Activated CD4-positive, alpha-beta T cell treated with anti-CD3 and anti-CD28 coated beads for 4 hours (primary cell): ENCODE measurements at places on chromosomes 1 and 21.

GRCh38 chr21:46551636-46552241, 53.1 kb downstream of the S100B start:
- peak; percentile 19 for DNase-seq

- peak; percentile 34 for DNase-seq
These were observed 37.7 kb downstream of the SH3GLB1 start for GRCh38 chr1:86741947-86742572.

DNA sequence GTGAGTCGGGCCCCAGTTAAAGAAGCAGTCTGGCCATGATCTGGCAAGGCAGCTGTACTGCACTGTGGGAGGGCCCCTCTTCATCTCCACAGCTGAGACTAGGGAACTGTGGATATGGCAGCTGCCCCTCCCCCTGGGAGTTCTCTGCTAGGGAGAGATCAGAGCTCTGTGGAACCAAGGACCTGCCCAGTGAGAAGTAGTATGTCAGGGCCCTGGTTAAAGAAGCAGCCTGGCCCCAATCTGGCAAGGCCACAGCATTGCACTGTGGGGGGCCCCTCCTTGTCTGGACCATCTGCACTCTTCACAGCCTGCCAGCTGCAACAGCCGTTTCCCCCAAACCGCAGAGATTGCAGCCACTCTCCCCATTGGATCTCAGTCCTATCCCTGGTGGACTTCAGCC, 208.5 kb downstream of the DNAH14 start:
- DNase-seq = no peak

DNA sequence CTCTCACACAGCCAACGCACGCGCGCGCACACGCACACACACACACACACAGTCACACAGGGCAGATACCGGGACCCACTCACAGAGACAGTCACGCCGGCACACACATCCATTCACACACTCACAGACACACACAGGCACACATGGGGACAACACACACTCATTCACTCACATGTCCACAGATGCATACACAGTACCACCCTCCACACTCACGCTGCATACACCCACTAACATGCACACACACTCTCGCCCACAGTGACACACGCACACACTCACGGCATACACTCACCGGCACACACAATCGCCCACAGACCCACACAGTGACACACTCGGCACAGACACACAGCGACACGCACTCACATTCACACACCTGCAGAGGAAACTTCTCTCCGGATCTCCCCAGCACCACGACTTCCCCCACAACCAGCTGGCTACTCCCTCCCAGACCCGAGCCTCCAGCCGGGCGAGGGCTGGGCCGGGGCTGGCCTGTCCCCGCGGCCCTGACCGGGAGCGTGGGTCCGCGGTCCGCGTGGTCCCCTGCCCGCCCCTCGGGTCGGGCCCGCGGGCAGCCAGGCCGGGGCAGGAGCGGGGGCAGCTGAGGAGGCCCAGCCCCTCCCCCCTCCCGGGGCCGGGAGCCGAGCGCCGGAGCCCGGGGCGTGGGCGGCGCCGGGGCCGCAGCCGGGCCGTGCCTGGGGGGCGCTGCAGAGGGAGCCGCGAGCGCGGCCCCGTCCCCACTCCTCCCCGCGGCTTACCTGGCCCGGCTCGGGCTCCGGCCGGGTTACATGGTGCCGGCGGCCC, 552 bp downstream of the DLGAP3 start:
- DNase-seq = no peak

DNA sequence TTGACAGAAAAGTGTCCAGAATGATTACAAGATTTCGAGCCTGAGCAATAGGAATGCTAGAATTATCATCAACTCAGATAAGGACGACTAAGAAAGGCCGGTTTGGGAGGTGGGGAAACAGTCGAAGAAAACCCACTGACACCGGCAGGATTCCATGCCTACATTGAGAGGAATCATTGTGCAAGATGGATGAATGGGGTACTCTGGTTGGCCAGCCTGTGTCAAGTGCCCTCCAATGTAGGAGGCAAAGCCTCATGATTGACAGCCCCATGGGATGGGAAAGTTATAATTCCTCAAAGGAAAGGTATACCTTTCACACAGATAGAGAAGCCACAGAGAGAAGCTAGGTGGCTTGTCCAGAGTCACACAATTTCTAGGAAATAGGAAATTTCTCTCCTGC, 153.5 kb upstream of the CTTNBP2NL start:
- DNase-seq = no peak

DNA sequence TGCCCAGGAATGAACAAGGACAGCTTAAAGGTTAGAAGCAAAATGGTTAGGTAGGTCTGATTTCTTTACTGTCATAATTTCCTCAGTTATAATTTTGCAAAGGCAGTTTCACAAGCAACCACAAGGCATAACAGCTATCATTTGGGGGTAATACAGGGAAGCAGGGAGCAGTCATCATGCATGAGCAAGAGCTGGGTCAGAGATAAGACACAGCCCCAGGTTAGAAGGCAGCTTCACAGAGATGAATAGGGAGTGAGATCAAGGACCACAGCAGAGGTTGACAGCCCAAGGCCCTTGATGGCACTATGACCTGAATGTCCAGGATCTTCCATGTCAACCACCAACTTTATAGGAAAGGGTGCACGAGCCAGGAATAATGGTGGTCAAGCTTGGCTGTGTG, 9.0 kb upstream of the CSRP1 start:
- DNase-seq = no peak

- no peak for DNase-seq
These were observed 54.1 kb downstream of the C8A start for GRCh38 chr1:56908619-56909221.

DNA sequence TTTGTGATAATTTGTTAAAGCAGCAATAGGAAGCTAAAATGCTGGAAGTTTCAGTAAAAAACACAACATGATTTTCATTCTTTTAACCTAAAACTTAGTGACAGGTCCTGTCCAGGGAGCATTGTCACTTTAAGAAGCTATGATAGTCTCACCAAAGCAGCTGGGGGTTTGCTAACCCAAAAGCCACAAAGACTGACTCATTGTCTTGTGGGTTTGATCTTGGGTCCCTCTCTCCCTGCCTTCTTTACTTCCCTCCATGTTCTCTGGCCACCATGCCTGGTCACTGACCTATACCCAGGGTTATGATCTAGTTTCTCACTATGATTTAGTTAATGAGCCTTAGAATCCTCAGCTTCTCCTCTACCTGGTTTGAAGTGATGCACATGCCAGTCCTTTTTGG, 213.5 kb upstream of the PTGFR start:
- no peak for DNase-seq

GRCh38 chr21:40938611-40939010, 91.7 kb upstream of the DSCAM start:
- DNase-seq = no peak

GRCh38 chr1:1929639-1930545, 10.8 kb upstream of the TMEM52 start:
- no peak for DNase-seq

DNA sequence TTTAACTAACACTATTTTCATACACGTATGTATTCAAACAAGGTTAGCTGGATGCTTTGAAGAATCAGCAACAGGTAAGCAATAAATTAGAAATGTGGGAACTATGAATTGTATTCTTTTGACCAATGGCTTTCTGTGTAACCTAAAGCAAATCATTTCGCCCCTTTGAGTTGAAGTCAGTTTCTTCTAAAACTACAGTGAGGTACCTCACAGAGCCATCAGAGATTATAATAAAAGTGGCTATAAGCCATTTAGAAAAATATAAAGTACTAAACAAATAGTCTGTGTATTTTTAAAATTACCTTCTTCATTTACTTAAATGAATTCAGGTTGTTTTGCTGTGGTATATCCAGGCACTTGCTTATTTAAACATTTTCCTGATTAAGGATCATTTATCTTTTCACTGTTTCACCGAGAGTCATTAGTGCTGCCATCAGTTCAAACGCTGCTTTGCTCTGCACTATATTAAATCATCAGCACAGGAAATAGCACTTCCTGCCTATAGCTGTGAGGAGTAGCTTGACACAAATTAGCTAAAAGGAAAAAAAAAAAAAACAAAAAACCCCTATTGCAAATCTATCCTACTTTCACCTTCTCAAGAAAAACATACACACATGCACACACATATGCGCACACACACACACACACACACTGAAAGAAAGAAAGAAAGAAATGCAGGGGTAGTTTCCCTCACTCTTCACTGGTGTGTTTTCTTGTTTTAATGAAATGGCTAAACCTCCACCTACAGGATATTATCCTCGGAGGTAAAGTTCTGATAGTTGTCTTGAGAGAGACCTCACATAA, 39.8 kb upstream of the C1orf105 start:
- peak; percentile 60 for DNase-seq

DNA sequence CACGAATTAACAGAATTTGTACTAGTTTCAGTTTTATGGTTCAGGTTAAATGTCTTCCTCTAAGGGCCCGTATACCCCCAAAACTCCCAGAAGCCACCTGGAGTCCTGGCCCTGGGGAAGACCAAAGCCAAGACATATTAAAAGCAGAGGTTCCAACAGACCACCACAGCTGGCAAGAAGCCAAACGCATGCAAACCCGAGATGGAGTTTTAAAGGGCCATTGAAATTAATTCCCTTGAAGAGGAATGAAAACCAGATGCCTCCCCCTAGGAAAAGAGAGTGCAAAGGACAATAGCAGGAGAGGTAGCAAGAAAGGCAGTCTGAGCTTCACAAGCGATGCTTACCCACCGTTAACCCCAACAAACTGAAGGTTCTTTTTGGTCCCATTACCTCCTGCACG, 48.1 kb downstream of the KANK4 start:
- DNase-seq = no peak

DNA sequence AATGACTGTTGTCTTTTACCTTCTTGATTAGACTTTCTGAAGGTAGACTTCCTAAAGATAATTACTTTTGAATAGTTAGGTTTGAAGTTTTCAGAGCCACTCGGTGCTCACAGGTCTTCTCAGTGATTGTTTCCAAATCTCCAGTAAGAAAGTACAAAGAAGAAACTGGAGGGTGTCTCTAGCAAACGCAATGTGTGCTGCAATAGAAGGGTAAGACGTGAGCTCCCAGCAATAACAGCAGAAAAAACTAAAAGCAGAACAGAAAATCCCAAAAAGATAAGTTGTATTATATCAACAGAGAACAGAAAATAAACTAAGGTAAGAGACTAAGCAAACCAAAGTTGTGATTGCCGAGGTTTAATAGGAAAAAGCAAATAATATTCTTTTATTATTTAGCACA, 1.8 kb downstream of the CTTNBP2NL start:
- no peak for DNase-seq

- no peak for DNase-seq
These were observed 9.5 kb downstream of the ERG start for GRCh38 chr21:38488640-38489270.

DNA sequence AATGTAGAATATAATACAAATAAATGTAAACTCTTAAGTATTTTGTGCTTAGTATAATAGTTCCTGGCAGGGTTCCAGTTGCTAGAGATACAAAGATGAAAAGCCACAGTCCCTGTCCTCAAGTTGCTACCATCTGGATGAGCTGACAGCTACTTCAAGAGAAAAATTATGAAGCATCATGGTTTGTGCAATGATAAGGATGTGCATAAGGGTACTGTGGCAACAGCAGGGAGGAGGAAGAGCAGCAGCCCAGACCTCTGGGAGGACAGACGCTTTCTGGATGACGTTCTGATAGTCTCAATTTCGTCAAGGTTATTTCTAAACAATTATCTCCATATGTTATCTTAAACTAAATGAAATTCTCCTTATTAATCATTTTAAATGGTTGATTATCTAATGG, 198.9 kb downstream of the NTNG1 start:
- no peak for DNase-seq

DNA sequence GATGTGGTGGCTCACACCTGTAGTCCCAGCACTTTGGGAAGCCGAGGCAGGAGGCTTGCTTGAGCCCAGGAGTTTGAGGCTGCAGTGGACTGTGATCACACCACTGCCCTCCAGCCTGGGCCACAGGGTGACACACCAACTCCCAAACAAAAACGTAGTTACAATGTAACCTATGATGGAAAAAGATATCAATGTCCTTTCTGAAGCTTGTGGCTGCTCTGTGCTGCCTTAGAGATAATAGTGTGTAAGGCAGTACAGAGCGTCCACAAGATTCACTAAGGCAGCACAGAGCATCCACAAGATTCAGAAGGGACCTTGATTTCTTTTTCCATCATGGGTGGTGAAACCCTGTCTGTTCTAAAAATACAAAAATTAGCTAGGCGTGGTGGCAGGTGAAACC, 42.5 kb downstream of the ACTN2 start:
- DNase-seq = no peak

GRCh38 chr1:164183854-164184635, 374.9 kb upstream of the PBX1 start:
- no peak for DNase-seq

DNA sequence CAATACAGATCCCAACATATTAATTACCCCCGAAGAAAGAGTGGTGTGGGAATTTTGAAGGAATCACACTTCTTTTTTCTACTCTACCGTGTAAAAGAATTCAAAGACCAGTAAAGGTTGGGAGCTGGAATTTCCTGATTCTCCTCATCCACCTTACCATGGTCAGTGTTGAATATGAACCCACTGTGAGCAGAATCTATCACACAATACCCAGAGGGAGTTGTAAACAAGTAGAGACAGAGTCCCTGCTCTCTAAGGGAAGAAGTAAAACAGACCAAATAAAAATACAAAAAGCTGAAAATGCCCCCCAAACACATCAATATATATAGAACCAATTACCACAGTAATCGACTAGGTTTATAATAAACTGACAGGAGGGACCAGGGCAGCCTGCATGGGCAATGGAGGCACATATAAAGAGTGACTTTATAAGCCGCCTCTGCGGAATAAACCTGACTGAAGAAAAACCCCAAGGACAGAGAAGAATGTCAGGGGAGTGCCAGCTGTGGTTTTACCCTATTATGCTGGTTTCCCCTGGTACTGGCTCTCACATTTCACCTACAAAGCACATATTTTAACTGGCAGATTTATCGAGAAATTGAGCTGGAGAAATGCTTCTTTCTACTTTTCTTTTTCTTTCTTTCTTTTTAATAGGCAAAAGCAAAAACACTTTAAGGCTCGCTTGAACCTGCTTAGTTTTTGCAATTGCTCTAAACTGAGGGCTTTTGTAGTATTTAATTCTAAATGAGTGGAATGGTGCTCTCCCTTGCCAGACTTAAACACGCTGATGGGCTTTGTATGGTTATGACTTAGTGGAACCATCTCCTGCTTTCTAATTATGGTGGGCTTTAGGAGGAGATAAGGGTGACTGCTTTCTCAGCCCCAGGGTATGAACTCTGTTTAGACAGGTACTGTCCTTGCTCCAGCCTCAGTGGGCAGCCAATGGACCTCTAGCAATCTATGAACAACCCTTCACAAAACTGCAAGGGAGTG, 244.8 kb downstream of the ASTN1 start:
- DNase-seq = no peak

GRCh38 chr1:60949154-60949825, 133.1 kb upstream of the NFIA start:
- DNase-seq = no peak

DNA sequence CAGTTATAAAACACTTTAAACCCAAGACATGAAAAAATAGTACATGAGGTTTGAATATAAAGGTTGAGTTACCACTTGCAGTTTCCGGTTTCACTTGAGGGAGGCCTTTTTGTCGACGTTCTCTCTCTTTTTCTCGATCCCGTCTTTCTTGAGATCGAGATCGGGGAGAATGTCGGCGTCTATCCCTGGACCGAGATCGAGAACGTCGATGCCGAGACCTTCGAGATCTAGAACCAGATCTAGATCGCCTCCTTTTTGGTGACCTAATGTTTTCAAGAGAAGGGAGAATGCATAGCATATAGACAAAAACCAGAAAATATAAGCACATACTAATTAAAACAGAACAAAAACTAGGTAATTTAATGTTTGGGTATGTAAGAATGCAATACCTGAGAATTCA, 33.7 kb downstream of the SOD1 start:
- no peak for DNase-seq
